ENCODE measurements at places on chromosomes 7 and 10. TPM values are rescaled to one million over a fixed set of nuclear protein-coding genes. Genes with fewer than 3 reads are reported as not detected.

DNA sequence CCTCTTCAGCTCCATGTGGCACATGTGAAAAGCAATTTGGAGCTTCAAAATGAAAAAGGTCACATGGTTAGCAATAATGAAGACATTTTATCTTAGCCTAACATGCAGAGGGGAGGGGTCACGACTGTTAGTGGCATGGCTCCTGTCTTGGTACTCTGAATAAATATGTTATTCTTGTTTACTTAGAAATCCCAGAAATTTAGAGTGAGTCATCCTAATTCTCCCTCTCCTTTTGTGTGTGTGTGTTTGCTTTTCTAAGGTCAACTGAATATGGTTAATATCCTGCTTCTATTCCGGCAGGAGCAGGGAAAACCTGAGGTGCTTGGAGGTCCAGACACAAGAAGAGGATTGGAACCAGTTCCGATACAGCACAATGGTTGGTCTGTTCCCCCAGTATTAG lies 17.6 kb downstream of the BCCIP start:
- no peak for DNase-seq

- DNase-seq: no peak
Observed at GRCh38 chr7:148905093-148905666, 21.1 kb upstream of the EZH2 start.

DNA sequence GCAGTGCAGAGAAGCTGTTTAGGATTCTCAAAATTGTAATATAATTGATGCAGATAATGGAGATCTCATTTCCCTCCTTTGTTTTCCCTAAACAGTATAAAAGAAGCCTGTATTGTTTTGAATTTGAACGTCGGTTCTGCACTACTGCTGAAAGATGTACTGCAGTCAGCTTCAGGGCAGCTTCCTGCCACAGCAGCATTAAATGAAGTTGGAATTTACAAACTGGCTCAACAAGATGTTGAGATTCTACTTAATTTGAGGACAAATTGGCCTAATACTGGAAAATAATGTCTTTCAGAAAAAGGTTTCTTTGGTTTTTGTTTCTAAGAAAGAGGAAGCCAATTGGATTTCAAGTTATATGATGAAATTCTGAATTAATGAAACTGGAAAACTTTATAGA lies 14.3 kb downstream of the EFCAB10 start:
- DNase-seq: no peak

- no peak for DNase-seq
Observed at GRCh38 chr7:159331462-159331861, 186.8 kb upstream of the VIPR2 start.

DNA sequence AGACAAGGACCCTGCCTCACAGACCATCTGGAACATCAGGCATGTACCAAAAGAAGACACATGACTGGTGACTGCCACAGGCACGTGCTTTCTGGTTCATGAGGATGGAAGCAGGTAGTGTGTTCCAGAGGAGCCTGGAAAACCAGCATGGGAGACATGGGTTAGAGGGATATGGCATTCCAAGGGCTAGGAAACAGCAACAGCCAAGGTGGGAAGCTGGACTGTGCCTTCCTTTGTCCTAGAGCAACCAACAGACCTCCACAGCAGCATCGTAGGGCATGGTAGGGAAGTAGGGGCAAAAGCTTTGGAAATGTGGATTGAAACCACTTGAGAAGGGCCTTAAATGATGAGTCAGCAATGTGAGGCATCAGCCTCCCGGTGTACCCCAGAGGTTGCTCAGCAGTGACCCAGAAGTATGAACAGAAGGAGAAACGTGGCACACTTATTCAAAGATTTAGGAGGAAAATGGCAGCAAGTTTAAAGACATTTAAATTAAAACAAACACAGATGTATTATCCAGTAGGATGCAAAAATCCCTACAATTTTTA lies 51.0 kb downstream of the PRLHR start:
- DNase-seq: no peak

DNA sequence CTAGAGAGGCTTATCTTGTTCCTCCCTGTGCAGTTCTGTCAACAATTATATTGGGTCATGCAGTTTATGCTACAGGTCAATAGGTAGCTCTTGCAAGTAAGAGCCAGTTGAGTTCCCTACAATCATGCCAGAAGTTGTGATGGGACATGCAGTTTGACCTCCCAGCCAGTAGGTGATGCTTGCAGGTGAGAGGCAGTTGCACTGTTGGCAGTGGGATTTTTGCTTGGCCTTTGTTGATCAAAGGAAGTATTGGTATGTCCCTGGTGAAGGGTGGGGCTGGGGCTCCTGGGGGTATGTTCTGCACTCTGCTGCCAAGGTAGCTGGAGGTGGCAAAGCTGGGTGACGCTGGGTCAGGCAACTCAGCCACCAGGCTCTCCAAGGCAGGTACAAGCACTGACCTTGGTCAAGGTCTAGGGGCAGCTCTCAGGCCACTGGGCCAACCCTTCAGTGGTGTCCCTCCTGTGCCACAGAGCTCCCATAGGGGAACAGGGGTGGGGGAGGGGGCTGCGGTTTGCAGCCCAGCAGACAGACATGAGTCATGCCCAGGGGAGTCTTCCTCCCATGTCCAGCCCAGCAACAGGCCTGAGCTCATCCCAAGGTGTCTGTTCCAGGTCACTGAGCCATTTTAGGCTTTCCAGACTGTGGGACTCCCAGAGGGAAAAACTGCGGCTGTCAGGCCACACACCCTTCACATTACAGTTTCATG lies 43.3 kb downstream of the MEOX2 start:
- DNase-seq: no peak

- DNase-seq: no peak
Observed at GRCh38 chr7:151607464-151607867, 87.8 kb upstream of the RHEB start.

DNA sequence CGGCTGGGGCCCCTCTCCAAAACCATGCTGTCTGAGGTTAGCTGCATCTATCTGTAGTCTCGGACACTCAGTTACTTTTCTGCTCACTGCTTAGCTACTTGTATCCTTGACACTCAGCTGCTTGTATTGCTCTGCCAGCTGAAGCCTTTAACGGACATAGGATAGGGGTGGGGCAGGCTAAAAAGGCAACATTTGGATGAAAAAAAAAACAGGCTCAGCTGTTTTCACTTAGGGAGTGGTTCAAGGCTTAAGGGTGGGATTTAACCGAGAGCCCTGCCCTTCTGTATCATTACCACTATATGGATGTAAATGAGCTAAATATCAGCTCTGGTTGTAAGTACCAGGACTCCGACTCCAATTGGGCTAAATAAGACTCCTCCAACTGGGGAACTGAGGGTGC lies 28.6 kb downstream of the LSMEM1 start:
- DNase-seq: no peak

DNA sequence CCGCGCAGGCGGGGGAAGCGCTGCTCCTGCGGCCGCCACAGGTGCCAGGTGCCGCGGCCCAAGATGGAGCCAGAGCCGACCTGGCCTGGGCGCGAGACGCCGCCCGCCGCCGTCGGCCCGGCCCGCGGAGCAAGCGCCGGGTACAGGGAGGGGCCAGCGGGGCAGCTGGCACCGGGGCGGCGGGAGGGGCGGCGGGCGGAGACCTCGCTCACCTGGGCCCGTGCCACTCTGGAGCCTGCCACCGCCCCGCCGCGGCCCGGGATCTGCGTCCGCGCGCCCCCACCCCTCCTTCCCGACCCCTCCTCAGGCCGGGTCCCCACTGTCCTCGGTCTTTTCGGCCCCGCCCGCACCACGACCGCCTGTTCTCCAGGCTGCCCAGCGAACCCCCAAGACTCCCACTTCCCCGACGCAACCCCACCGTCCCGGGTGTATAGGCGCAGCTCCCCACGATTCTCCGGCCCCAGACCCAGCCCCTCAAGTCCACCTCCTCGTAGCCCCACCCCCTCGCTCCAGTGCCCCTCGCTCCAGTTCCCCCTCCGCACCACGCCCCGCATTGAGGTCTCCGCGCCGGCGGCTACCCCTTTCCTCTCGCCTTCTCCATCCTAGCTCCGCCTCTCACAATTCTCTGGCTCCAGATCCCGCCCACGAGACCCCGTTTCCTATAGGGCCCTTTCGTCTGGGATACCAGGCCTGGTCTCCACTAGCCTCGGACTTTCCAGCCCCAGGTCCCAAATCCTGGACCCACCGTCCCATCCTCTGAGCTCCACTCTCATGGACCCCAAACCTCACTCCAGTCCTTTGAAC lies at the start of gene GPRIN2:
GPRIN2 (minus strand) TSS at position 144 of the 804 bp plus-strand sequence. CDS start 5,922 bp downstream, outside the sequence.
- no peak for DNase-seq

DNA sequence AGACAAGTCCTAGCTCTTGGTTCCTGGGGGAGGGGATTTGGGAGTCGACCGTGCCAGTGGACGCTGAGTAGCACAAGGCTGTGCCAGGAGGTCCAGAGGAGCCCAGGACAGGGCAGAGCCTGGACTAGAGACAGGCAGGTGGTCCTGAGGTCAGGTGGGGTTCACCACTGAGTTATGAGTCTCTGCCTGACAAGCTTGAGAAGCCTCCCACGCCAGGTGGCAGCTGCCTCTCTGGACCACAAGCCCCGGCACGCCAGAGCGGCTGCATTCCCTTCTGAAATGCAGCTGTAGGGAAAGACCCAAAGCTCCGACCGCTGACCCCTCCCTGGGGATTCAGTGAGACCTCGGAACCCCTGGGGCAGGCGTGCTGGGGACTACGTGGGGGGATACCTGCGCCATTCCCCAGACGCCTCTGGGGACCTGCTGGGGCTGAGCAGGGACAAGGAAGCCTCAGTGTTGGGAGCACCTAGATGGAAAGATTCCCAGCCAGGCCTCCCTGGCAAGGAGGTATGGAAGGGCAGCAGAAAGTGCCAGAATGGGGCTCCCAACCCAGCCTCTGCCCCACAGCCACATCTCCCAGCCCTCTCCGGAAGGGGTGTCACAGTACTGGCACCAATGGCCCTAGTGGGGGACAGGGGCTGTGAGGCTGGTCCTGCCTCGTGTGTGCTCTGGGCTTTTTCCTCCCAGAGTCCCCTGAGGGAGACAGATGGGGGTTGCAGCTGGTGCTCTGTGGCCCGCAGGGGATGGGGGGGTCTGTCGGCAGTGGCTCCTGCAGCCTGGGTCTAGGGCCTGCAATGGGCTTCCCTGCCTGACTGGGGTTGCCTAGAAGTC lies 29.0 kb downstream of the PDGFA start:
- no peak for DNase-seq

- DNase-seq: no peak
Observed at GRCh38 chr7:87885018-87885417, 8.7 kb downstream of the DBF4 start.

DNA sequence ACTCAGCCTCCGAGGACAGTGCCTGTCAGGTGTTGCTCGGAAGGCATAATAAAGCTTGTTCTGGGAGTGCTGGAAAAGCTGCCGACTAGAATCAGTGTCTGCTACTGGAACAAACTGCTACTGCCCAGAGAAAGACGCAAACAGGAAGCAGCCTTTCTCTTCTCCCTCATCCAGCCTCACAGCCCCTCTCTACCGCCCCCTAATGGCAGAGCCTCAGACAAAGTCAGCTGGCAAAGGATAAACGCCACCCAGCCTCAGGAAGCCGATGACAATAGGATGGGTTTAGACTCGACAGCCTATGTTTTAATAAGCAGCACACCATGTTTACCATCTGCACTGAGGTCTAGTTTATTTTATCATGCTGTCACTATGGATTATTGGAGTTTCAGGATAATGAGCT lies 169.5 kb upstream of the LYZL1 start:
- no peak for DNase-seq

DNA sequence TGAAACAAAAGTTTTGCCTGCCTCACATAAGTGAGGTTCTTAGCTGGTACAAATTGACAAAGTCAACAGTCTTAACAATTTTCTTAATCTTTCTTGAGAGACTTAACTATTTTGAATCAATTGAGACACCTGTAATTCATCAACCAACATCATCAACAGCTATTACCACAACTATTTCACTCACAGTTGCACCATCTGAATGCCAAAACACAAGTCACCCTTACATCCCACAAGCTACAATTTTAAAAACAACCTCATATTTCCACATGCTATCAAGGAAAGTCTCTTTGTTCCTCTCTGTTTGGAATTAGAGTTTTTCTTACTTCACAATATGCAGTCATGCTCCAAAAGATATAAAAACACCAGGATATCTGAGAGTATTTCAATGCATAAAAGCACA lies 4.9 kb downstream of the SMURF1 start:
- DNase-seq: no peak

- DNase-seq: no peak
Observed at GRCh38 chr10:36301139-36301538, 659.0 kb upstream of the FZD8 start.

DNA sequence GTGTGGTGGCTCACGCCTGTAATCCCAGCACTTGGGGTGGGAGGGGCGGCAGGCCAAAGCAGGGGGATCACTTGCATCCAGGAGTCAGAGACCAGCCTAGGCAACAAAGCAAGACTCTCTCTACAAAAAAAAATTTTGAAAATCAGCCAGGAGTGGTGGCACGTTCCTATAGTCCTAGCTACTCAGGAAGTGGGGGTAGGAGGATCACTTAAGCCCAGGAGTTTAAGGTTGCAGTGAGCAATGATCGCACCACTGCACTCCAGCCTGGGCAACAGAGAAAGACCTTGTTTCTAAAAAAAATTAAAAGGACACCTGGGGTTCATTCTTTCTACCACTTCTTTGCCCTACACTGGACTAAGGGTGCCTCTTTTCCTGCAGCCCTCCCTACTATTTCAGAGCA lies 15.1 kb downstream of the WAPL start:
- DNase-seq: no peak

DNA sequence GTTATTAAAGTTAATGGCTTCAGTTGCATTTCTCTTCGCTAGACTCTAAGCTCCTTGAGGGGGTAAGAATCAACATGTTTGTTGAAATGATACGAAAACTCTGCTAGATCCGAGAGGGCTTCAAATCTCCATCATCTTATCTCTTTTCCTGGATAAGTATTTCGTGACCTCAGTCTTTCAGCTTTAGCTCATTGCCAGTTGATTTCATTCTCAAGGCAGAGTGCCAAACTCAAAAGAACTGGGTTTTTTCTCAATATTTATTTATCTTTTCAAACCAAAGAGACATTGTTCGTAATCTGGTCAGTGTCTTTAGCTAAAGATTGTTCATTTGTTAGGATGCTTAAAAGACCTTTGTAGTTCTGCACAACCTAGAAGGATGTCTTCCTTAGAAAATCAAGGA lies 108.9 kb downstream of the ARID5B start:
- DNase-seq: no peak

The KNDC1 gene
- 1.1 TPM for polyA plus RNA-seq

The PTPRN2 gene
- polyA plus RNA-seq: 0.31 TPM

The PLEKHS1 gene
- polyA plus RNA-seq: not detected

The CRHR2 gene
- polyA plus RNA-seq: not detected

The HECW1 gene
- polyA plus RNA-seq: 2.1 TPM

The TAS2R3 gene
- 0.29 TPM for polyA plus RNA-seq
